Renal cortical epithelial cell (primary cell): ENCODE measurements at places on chromosomes 16 and 17.

GRCh38 chr17:64300699-64300965 is 37.6 kb upstream of the TEX2 start:
- no peak for DNase-seq

GRCh38 chr17:30360086-30360808 is 18.5 kb upstream of the CPD start:
- no peak for DNase-seq

DNA sequence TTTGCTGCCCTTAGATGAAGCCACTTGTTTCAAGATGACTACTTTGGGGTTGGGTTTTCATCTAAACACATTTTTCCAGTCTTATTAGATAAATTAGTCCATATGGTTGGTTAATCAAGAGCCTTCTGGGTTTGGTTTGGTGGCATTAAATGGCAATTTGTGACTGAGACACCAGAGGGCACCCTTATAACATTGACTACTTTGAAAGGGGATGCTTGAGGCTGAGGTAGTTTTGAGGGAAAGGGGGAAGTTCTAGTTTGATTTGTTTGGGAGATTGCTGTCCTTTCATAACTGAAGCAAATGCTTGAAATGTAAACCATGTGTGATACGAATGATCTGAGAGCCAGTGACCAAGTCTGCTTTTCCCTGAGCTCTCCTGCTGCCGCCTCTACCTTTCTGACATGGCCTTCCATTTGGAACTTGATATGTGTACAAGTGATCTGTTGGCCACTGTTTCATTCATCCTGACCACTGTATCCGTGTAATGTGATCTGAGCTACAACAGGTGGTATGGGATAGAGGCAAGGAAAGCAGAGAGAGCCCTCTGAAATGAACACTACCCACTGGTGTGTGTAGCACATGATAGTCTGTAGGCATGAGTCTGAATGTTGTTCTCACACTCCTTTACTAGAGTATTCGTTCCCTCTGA is 5.8 kb upstream of the RARA start:
- DNase-seq: peak; percentile 64

- no peak for DNase-seq
These were observed 8.2 kb downstream of the CBX2 start for GRCh38 chr17:79785900-79786810.

- DNase-seq: no peak
These were observed 142.4 kb upstream of the MYOCD start for GRCh38 chr17:12523244-12523643.

DNA sequence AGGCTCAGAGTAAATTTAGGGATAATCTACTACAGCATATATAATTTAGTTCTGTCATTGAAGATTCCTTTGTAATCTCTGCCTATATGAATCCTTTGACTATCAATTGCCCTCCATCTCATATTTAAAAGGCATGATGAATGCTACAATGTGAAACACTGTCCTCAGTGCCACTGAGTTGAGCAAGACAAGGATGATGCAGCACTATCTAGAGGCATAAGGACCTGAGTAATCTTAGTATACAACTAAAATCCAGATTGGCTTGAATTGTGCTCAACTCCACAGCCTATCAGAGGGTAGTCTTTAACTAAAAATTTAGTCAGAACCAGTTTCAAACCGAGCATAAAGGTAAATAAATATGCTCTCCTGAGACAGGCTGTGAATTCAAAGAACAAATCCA is 11.6 kb upstream of the STRADA start:
- no peak for DNase-seq

- DNase-seq: no peak
These were observed 108.5 kb upstream of the RCVRN start for GRCh38 chr17:10013365-10014112.

DNA sequence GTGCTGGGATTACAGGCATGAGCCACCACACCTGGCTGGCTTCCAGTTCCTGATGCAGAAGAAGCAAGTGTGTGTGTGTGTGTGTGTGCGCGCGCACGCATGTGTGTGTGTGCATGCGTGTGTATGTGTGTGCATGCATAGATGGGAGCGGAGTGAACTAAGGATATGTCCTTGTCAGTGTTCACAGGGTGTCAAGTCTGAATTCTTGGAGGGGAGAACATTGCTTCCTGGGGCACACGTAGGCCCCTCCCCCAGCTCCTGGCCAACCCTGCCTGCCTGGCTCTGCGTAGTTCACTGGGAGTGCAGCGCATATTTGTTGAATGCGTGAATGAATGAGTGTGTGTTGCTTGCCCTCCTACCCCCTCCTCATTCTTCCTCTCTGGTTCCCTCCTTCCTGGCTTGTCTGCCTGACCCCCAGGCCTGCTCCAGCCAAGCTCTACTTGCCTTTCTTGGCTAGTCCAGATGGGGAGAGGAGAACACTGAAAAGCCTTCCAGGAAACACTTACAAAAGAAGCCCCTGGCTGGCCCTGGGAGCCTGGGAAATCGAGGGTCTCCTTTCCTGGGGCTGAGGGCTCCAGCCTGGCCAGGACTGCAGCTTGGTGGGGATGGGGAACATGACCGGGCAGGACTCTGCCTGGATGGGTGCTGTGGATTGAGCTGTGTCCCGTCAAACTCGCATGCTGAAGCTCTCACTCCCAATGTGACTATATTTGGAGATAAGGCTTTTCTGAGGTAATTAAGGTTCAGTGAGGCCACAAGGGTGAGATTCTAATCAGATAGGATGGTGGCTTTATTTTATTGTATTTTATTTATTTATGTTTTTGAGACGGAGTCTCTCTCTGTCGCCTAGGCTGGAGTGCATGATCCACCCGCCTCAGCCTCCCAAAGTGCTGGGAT is 27.9 kb downstream of the IGFBP4 start:
- no peak for DNase-seq

DNA sequence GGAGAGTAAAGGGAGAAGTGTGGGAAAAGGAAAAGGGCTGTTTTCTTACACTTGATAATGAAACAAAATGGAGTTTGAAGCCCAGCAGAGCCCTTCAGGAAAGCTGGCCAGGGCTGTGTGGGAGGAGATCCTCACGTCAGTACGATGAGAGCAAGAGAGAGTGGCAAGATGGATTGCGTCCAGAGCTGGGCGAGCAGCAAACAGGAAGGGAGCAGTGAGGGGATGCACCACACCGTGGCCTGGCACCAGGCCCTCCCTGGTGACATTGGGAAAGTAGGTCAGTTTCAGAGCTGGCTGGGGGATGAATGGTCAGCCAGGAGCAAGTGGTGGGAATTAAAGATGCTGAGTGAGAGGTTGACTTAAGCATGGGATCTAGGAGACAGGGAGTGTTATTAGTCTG is 273.6 kb downstream of the GRIN2A start:
- no peak for DNase-seq

DNA sequence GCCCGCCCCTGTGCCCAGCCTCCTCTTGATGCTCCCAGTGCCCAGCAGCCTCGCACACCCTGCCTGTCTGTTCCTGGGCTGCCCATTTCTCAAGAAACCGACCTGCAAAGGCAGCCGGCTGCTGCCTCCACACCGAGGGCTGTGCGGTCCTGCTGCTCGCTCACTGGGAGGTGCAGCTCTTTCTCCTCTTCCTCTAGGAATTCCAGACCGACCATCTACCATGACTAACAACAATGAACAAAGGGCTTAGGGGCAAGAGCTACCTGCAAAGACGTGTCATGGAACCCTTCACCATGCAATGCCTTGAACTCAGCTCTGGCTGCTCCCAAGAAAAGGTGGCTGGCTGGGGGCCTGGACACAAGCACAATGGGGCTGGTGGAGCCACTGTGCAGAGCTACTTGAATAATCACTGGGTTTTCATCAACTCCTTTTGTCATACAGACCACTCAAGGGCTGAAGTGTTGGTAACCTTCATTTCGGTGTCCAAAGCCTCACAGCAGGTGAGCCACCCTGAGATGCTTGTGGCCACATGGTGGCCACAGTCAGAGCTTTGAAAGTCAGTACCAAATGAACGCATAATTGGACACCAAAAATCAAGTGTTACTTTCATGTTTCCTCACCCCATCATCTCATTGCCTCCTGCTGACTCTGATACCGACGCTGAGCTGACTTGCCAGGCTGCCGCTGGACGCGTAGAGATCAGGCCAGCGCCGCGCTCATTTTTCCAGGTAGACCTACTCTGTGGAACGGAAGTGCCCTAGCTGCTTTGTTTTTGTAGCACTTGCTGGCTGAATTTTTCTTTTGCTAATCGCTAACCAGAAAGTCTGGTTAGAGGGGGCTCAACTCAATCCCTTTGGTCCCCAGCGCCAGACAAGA is 19.8 kb downstream of the CYB561 start:
- DNase-seq: no peak

DNA sequence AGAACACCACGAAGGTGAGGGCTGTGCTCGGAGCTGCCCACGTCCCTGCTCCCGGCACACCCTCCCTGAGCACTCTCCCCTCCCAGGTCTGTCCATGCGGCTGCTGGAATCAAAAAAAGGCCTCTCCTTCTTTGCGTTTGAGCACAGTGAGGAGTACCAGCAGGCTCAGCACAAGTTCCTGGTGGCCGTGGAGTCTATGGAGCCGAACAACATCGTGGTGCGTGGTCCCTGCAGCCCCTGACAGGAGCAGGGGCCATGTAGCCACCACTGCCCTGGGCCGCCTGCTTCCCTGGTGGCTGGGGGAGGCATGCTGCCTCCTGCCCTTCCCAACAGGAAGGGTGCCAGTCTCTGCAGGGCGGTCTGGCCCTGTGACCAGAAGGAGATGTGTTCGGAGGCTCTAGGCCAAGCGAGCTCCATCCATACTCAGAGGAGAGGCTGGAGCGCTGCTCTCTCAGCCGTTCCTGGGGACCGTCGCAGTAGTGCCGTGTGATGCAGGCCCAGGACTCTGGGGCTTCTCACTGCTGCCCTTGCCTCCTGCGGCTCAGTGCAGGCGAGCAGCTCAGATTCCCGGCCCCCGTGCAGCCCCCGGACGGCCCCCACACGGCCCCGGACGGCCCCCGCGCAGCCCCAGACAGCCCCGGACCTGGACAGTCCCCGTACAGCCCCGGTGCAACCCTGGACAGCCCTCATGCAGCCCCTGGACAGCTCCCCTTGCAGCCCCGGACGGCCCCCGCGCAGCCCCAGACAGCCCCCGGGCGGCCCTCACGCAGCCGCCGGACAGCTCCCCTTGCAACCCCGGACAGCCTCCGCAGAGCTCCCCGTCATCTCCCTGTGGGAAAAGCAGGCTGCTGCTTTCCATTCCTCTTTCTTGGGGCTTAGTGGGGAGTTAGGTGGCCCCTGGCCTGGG is 20.5 kb downstream of the TCF25 start:
- DNase-seq: no peak

- DNase-seq: no peak
These were observed 12.5 kb downstream of the ERN2 start for GRCh38 chr16:23700509-23700908.

GRCh38 chr17:47955497-47956461 is 1.9 kb downstream of the PRR15L start:
- peak; percentile 48 for DNase-seq

DNA sequence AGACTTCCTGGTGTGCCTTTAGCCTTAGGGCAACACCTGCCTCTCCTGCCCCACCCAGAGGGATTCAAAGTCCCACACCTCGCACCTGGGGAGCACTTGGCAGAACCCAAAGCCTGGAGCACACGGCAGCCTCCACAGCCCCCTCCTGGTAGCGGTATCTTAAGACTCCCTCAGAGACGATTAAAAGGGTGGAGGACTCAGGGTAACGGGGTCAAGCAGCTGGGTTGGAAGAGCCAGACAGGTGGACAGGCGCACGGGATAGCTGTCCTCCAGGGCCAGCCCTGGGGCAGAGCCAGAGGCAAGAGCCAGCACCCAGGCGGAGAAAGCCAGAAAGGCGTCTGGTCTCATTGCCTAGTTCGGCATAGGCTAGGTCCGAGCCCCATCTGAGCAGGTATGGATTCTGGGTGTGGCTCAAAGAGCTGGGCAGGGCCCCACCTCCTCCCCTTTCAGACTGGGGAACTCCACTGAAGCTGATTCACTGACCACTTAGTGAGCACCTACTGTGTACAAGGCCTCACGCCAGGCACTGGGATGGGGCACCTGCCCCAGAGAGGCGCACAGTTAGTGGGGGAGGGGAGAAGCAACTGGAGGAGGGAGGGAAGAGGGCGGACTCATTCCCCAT is 55.0 kb upstream of the MEAK7 start:
- DNase-seq: no peak

DNA sequence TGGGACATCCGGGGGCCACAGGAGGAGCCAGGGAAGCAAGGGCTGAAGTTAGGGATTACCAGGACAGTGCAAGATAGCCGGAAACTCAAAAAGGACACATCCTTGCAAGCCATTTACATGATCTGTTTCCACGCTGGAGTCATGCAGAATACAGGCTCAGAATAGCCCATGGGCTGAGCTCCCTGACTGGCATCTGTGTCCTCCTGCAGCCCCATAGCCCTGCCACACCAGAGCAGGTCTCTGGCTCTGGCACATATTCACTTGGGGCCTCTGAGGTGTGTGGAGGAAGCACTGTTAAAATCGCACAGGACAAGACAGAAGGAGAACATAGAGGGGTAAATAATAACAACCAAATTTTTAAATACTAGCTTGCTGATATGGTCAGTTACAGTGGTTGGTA is 65.8 kb downstream of the ELAC2 start:
- no peak for DNase-seq

DNA sequence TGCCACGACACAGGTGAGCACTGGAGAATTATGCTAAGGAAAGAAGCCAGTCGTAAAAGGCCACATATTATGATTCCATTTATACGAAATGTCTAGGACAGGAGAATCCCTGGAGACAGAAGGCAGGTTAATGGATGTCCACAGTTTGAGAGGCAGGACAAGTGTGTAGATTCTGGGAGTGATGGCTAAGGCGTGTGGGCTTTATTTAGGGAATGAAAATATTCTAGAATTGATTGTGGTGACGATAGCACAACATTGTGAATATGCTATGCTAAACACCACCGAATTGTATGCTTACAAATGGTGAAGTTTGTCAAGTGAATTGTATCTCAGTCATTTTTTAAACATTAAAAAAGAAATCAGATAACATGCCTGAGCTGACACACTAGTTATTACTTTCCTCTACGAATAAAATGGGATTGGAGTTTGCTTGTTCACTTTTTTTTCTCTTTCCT is 5.3 kb upstream of the TXNDC11 start:
- no peak for DNase-seq

DNA sequence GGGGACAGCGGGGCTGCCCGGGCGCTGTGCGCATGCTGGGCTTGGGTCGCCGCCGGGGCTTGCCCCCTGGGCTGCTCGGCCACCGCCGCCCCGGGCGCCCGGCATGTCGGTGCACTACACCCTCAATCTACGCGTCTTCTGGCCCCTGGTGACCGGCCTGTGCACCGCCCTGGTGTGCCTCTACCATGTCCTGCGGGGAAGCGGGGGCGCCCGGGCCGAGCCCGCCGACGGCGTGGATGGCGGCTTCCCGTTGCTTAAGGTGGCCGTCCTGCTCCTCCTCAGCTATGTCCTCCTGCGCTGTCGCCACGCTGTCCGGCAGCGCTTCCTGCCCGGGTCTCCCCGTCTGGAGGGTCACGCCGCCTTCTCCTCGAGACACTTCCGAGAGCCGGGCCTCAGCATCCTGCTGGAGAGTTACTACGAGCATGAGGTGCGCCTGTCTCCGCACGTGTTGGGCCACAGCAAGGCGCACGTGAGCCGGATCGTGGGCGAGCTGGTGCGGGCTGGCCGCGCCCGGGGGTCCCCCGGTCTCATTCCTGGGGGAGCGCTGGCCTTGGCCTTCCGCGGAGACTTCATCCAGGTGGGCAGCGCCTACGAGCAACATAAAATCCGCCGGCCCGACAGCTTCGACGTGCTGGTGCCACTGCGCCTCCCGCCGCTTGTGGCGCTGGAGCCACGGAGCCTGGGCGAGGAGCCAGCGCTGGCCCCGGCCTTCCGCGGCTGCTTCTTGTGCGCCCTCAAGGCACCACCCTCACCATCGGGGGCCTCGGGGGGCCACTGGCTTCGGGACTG is 789 bp downstream of the ITPRIPL2 start:
- no peak for DNase-seq
